ENCODE measurements at places on chromosomes 12 and 14. TPM values are rescaled to one million over a fixed set of nuclear protein-coding genes. Genes with fewer than 3 reads are reported as not detected.
A peak's percentile ranks its signal among the peaks of the same experiment; 100 is the strongest.

Gene OR4E1
- not detected for total RNA-seq

Gene SLC39A2
- not detected for total RNA-seq

GRCh38 chr14:25431211-25432076 lies 381.5 kb upstream of the STXBP6 start:
- H3K27ac ChIP-seq: no peak overlapping the region
- no peak overlapping the region for H3K4me3 ChIP-seq
- peaks cover 7% of the 10 kb centered on the region for H3K27me3 ChIP-seq
- peaks cover 10% of the 10 kb centered on the region for H3K36me3 ChIP-seq

DNA sequence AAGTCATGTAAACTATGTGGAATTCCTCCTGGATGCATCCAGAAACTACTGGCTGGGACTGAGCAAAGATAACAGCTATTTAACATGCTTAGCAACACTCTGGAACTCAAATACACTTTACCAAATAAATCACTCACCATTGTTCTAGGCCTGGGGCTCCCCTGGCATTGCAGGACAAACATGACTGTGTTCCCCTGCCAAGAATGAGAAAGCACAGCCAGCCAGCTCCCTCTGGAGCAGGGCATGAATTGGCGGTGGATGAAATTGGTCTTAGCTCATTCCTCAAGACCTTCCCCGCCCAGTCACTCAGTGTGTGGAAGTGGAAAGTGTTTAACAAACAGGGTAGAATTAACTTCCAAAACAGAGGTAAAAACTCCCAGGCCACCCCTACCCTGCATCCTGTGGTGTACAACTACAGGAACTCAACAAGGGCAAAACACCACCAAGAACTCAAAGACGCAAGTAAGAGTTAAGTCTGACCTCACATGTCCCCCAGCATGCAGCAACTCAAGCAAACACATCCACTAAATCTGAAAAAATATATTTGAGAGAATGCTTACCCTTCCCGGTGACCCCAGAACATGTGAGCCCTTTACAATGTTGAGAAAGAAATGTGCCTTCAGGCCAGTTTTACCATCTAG lies 58.4 kb upstream of the BDKRB2 start:
- no peaks in the 10 kb centered on the region for H3K4me1 ChIP-seq
- no peaks in the 10 kb centered on the region for H3K36me3 ChIP-seq
- no peak overlapping the region for H3K27ac ChIP-seq
- H3K4me3 ChIP-seq: no peak overlapping the region

Gene KERA
- not detected for total RNA-seq

GRCh38 chr12:122064025-122064777 lies 14.4 kb upstream of the MLXIP start:
- H3K4me1 ChIP-seq: peaks cover 28% of the 10 kb centered on the region
- H3K27ac ChIP-seq: peak overlapping the region; percentile 96
- DNase-seq: peak; percentile 87
- H3K36me3 ChIP-seq: no peaks in the 10 kb centered on the region
- peak overlapping the region; percentile 67 for H3K4me3 ChIP-seq
- peaks cover 11% of the 10 kb centered on the region for H3K27me3 ChIP-seq

DNA sequence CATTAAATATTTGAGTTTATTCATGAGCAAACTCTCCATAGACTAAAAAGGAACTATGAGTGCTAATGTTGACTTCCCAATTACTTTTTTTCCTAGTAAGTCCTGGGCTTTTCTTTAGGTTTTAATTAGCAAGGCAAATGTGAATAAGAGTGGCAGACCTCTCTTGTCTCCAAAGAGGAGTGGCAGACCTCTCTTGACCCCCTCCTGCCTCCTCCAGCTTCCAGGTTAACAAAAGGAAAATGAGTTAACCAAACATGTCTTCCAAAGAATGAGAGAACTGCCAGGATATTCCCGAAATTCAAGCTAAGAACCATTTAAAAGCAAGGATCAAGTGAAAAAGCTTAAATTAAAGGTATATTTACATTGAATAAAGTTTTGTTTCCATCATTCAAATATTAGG lies 253.2 kb downstream of the MDGA2 start:
- H3K36me3 ChIP-seq: no peaks in the 10 kb centered on the region
- H3K27me3 ChIP-seq: peaks cover 2% of the 10 kb centered on the region
- no peak overlapping the region for H3K4me3 ChIP-seq
- H3K27ac ChIP-seq: no peak overlapping the region
- no peak for DNase-seq
- peaks cover 2% of the 10 kb centered on the region for H3K4me1 ChIP-seq

GRCh38 chr12:130212384-130212989 lies 50.2 kb downstream of the FZD10 start:
- peaks cover 10% of the 10 kb centered on the region for H3K36me3 ChIP-seq
- H3K4me1 ChIP-seq: no peaks in the 10 kb centered on the region
- DNase-seq: no peak
- H3K4me3 ChIP-seq: no peak overlapping the region

Gene TMBIM4
- total RNA-seq: 26.6 TPM

DNA sequence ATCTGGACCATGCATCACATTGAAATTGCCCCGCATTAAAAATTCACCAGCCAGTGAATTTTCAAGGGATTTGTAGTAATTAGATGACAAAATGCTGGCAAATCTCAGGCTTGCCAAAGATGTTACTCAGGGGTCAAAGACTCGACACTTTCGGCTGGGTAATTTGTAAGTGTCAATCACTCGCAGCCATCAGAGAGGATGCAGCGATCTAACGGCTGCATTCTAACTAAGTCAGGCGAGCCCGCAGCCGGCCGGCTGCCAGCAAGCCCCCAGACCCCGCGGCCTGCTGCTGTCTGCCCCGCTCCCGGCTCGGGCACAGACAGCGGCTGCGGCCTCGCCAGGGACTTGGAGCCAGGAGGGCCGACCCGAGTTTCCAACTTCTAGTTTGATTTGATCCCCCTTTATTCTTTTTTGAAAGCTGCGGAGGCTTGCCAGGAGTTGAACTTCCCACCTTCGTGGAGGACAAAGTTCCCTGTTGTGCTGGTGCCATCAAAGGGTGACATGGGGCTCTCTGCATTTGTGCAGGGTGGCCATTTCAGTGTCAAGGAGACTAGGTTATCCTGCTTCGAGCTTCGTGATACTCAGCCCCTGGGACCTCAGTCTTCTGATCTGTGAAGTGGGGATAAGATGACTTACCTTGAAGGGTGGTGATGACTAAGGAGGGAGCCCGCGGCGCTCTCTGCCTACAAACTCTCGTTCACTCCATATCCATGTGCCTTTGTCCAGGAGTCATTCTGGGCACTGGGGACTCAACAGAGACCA lies 169.9 kb downstream of the RBM19 start:
- DNase-seq: no peak
- no peaks in the 10 kb centered on the region for H3K36me3 ChIP-seq
- H3K4me3 ChIP-seq: peak overlapping the region; percentile 36
- peaks cover 20% of the 10 kb centered on the region for H3K4me1 ChIP-seq

Gene PDE3A
- 1.3 TPM for total RNA-seq

Gene EFS
- total RNA-seq: 90.4 TPM

GRCh38 chr14:89845346-89845745 lies 109.2 kb downstream of the EFCAB11 start:
- no peaks in the 10 kb centered on the region for H3K27me3 ChIP-seq
- H3K4me1 ChIP-seq: no peaks in the 10 kb centered on the region
- no peaks in the 10 kb centered on the region for H3K36me3 ChIP-seq
- no peak overlapping the region for H3K27ac ChIP-seq

All from glutamatergic neuron (in vitro differentiated cells).